ENCODE measurements at places on chromosomes 13 and 19. TPM values are rescaled to one million over a fixed set of nuclear protein-coding genes. Genes with fewer than 3 reads are reported as not detected.

The RNF17 gene
- total RNA-seq = not detected

GRCh38 chr19:27676877-27677276, 1536.1 kb downstream of the UQCRFS1 start:
- no peaks in the 10 kb centered on the region for H3K4me1 ChIP-seq
- H3K27ac ChIP-seq = no peak overlapping the region
- H3K27me3 ChIP-seq = no peaks in the 10 kb centered on the region
- no peak overlapping the region for H3K4me3 ChIP-seq

The ZNF132 gene
- total RNA-seq = 14.7 TPM

The PROZ gene
- total RNA-seq = not detected

- DNase-seq = no peak
- peaks cover 4% of the 10 kb centered on the region for H3K36me3 ChIP-seq
- no peak overlapping the region for H3K27ac ChIP-seq
- H3K4me1 ChIP-seq = peaks cover 25% of the 10 kb centered on the region
- no peak overlapping the region for H3K4me3 ChIP-seq
These were observed 4.2 kb downstream of the BLOC1S3 start for GRCh38 chr19:45182758-45183157.

DNA sequence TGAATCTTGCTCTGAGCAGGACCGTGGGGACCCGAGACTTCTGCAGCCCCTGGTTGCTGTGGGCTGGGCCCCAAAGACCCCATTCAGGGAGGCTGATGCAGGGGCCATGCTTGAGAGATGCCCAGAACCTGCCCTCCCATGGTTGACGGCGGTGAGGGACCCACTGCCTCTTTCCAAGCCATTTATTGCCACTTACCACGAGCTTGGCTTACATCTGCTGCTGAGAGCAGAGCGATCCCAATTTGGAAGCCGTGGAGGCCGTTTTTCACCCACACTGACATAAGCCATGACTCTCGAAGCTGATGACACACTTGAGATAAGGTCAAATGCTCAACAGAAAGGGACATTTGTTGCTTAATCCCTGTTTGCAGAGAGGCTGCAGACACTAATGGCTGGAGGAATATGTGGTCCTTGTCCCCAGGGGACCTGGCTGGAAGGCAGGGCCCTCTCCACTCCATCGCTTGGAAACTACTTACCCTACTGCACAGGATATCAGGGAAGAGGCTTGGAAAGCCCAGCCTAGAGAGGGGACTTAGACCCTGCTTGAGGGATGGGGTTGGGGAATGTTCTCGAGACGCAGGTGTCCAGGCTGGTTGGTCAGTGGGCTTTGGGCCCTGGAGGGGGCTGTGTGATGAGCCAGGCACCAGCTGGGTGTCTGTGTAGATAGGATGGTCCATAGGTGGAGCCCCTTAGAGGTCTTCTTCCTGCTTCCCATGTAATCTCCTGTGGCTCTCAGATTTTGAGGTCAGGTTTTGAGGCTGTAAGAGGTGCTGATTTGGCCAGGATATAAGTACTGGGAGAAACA, 15.3 kb downstream of the ZNF536 start:
- H3K4me3 ChIP-seq = no peak overlapping the region
- no peak for DNase-seq

DNA sequence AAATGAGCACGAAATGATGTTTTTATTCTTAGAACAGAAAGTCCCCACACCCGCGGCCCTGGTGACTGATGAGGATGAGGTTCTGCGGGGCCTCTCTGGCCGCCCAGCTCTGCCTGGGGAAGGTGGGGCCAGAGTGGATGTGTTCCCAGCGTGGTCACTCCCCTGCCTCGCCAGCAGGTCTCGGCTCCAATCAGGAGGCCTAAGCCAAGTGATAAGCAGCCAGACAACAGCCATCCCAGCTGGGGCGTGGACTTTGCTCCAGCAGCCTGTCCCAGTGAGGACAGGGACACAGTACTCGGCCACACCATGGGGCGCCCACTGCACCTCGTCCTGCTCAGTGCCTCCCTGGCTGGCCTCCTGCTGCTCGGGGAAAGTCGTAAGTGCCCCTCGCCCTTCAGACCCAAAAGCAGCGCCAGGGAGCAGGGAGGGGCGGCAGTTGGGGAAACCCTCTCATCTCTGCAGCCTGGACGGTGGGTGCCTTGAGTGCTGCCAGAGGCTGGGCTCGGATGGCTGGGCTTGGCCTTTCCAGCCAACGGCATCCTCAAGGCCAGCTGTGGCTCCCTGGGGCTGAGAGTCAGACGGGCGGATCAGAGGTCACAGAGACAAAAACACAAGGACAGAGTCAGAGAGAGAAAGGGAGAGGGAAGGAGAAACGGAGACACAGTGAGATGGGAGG, at the start of gene F10:
Gene F10, plus strand, starts transcription at position 250 of the 676 bp plus-strand sequence. Its CDS starts 57 bp downstream, at position 307.
- H3K4me1 ChIP-seq = no peaks in the 10 kb centered on the region
- H3K36me3 ChIP-seq = no peaks in the 10 kb centered on the region
- no peak within 1 kb of the TSS for H3K4me3 ChIP-seq
- no peaks in the 10 kb centered on the region for H3K27me3 ChIP-seq
- DNase-seq = no peak

GRCh38 chr19:29789007-29789406, 22.8 kb upstream of the CCNE1 start:
- no peaks in the 10 kb centered on the region for H3K27me3 ChIP-seq
- H3K27ac ChIP-seq = no peak overlapping the region
- H3K4me1 ChIP-seq = no peaks in the 10 kb centered on the region
- no peaks in the 10 kb centered on the region for H3K36me3 ChIP-seq
- no peak for DNase-seq

- H3K4me1 ChIP-seq = no peaks in the 10 kb centered on the region
- H3K27me3 ChIP-seq = no peaks in the 10 kb centered on the region
- H3K36me3 ChIP-seq = no peaks in the 10 kb centered on the region
- no peak overlapping the region for H3K27ac ChIP-seq
- DNase-seq = no peak
These were observed 6.7 kb downstream of the SOHLH2 start for GRCh38 chr13:36207672-36208071.

The MTUS2 gene
- total RNA-seq = not detected

- no peak overlapping the region for H3K4me3 ChIP-seq
- no peaks in the 10 kb centered on the region for H3K36me3 ChIP-seq
- no peaks in the 10 kb centered on the region for H3K4me1 ChIP-seq
- H3K27me3 ChIP-seq = no peaks in the 10 kb centered on the region
These were observed 15.9 kb upstream of the ZNF208 start for GRCh38 chr19:22026687-22027086.

DNA sequence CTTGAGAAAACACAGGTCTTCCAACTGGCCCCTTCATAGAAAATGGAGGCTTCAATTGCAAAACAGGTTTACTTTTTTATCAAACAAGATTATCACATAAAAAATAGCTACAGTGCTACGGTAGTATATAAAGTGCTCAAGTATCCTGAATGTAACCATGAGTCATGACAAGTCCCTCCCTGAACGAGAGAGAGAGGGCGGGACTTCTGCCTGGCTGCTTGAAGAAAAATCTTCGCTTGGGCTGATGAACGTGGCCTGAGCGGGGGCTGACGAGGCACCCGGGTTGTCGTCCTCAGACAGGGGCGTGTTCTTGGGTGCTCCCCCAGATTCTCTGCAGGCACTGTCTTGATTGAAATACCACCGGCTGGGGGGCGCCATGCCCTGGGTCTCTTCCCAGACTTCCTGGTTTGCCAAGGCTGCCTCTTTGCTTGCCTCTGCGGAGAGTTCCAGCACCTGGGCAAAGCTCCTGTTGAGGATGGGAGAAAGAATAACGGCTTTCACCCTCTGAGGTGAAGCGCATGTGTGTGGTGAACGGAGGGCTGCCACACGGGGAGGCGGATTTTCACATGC, 23.2 kb upstream of the CPAMD8 start:
- H3K27ac ChIP-seq = no peak overlapping the region
- no peaks in the 10 kb centered on the region for H3K27me3 ChIP-seq
- H3K36me3 ChIP-seq = no peaks in the 10 kb centered on the region

DNA sequence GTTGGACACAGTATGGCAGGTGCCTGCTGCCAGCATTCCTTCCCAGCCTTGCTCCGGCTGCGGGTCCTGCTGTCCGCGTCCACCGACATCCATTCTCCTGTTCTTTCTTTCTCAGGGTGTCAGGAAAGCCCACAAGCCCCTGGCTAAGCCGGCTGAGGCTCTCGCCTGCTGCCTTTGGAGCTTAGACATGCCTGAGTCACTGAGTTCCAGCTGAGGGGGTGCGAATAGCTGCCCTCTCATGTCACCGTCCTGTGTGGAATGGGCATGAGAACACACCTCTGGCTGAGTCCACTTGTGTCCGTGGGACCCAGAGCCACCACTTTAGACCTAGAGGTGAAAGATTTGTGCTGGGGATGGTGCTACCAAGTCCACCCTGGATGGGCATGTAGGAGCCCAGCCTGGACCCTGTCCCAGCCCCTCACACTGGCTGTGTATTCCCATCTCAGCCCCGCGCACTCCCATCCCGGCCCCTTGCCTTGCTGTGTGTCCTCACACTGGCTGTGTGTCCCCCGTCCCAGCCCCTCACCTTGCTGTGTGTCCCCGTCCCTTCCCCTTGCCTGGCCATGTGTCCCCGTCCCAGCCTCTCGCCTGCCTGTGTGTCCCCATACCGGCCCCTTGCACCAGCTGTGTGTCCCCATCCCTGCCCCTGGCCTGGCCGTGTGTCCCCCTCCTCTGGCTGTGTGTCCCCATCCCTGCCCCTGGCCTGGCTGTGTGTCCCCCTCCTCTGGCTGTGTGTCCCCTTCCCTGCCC, 24.6 kb upstream of the IRS2 start:
- no peak overlapping the region for H3K4me3 ChIP-seq
- no peaks in the 10 kb centered on the region for H3K4me1 ChIP-seq
- H3K27ac ChIP-seq = no peak overlapping the region
- no peaks in the 10 kb centered on the region for H3K36me3 ChIP-seq

- no peaks in the 10 kb centered on the region for H3K27me3 ChIP-seq
- peak; percentile 38 for DNase-seq
- H3K27ac ChIP-seq = no peak overlapping the region
- no peaks in the 10 kb centered on the region for H3K36me3 ChIP-seq
- no peak overlapping the region for H3K4me3 ChIP-seq
These were observed 13.2 kb downstream of the ING1 start for GRCh38 chr13:110726726-110727125.

DNA sequence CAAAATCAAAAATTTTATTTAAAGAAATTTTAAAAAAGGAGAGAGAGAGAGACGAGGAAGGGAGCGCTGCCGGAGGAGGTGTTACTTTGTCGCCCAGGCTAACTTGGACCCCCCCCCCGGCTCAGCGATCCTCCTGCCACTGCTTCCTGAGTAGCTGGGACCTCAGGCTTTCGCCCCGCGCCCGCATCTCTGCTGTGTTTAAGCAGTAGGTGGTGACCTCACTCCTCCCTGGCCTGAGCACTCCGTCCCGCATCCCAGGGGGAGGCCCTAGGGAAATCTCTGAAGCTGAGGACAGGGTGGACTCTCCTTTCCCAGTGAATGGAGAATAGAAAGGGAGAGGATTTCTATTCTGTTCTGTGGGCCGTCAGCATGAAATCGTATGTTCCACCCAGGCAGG, 485 bp upstream of the ZNF845 start:
- no peaks in the 10 kb centered on the region for H3K27me3 ChIP-seq
- H3K4me3 ChIP-seq = peak overlapping the region; percentile 95
- no peak overlapping the region for H3K27ac ChIP-seq

DNA sequence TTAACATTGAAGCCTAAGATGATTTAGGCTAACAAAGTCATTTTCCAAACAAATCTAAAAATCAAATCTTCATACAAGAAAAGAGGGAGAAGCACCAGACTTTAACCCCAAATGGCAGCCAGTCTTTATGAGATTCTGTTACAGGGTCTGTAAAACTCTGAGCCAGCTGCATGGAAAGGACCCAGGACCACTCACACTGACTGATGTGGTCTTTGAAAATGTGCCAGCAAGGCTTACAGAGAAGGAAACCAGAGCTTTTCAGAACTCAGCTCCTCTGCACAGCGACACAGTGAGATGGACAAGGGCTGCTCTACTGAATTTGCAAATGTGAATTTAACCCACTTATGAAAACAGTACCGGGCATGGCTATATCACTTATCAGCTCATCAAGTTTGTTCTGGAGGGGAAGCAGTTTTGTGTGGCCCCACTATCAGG, 98.8 kb upstream of the SERP2 start:
- peak overlapping the region; percentile 83 for H3K27ac ChIP-seq
- no peaks in the 10 kb centered on the region for H3K27me3 ChIP-seq
- H3K4me3 ChIP-seq = no peak overlapping the region
- H3K36me3 ChIP-seq = no peaks in the 10 kb centered on the region
- DNase-seq = no peak

GRCh38 chr19:47264629-47265028, 8.3 kb downstream of the CCDC9 start:
- H3K4me1 ChIP-seq = peaks cover 6% of the 10 kb centered on the region
- H3K36me3 ChIP-seq = peaks cover 2% of the 10 kb centered on the region
- DNase-seq = no peak

The METTL21C gene
- not detected for total RNA-seq

GRCh38 chr13:30806784-30807183, 71.4 kb downstream of the ALOX5AP start:
- no peaks in the 10 kb centered on the region for H3K27me3 ChIP-seq
- peaks cover 8% of the 10 kb centered on the region for H3K4me1 ChIP-seq
- no peaks in the 10 kb centered on the region for H3K36me3 ChIP-seq
- no peak overlapping the region for H3K4me3 ChIP-seq

The ZNF433 gene
- 7.3 TPM for total RNA-seq

GRCh38 chr19:12784871-12785430, 6.3 kb upstream of the JUNB start:
- H3K4me3 ChIP-seq = no peak overlapping the region
- H3K36me3 ChIP-seq = no peaks in the 10 kb centered on the region
- peaks cover 80% of the 10 kb centered on the region for H3K4me1 ChIP-seq
- no peaks in the 10 kb centered on the region for H3K27me3 ChIP-seq
- H3K27ac ChIP-seq = peak overlapping the region; percentile 97
- peak; percentile 67 for DNase-seq

The TRMT1 gene
- 81.6 TPM for total RNA-seq

DNA sequence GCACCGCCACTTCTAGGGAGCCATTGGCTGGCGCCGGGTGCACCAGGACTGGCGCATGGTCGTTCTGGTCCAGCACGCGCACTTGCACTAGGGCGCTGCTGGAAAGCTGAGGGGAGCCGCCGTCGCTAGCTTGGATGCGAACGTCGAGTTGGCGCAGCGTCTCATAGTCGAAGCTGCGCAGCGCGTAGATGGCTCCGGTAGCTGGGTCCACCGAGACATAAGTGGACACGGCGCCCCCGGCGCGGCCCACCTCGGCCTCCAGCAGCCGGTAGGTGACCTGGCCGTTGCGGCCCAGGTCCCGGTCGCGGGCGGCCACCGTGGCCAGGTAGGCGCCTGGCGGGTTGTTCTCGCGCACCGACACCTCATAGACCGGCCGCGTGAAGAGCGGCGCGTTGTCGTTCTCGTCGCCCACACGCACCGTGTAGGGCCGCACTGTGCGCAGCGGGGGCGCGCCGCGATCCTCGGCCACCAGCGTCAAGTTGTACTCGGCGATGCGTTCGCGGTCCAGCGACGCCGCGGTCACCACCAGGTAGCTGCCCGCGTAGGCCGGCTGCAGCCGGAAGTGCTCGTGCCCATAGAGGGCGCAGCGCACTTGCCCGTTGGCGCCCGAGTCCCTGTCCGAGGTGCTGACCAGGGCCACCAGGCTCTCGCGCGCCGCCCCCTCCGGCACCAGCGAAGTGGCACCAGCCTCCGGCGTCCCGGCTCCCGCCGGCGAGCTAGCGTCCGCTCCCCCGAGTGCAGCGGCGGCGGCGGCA, 1.7 kb downstream of the PCDH8 start:
- peak; percentile 23 for DNase-seq
- H3K27me3 ChIP-seq = peaks cover 39% of the 10 kb centered on the region
- H3K4me1 ChIP-seq = peaks cover 22% of the 10 kb centered on the region
- H3K36me3 ChIP-seq = no peaks in the 10 kb centered on the region
- H3K4me3 ChIP-seq = no peak overlapping the region
- no peak overlapping the region for H3K27ac ChIP-seq

The IGFL1 gene
- not detected for total RNA-seq

GRCh38 chr19:38223119-38223523, 901 bp downstream of the DPF1 start:
- H3K27ac ChIP-seq = no peak overlapping the region
- H3K4me1 ChIP-seq = peaks cover 20% of the 10 kb centered on the region
- no peak overlapping the region for H3K4me3 ChIP-seq
- H3K27me3 ChIP-seq = no peaks in the 10 kb centered on the region
- no peaks in the 10 kb centered on the region for H3K36me3 ChIP-seq
